ENCODE measurements at places on chromosomes 3 and 15. TPM values are rescaled to one million over a fixed set of nuclear protein-coding genes. Genes with fewer than 3 reads are reported as not detected.
A peak's percentile ranks its signal among the peaks of the same experiment; 100 is the strongest.

ETV5 gene
- total RNA-seq = 17.5 TPM

DNA sequence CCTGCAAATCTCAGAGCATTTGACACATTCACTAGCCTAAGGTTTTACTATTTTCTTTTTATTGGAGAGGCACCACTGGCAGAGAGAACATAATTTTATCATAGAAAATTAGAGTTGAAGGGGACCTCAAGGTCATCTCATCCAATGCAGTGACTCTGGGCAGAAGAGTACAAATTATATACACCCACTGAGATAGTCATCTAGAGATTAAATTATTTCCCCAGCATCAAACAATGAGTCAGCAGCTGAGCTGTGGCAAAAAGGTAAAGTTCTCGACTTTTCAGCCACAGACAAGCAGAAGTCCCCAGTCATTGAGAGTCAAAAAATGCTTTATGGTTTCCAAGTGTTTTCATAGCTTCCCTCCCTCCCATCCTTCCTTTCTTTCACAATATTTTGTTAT, 39.3 kb upstream of the SEMA6D start:
- no peak for DNase-seq

INSYN1 gene
- total RNA-seq = under 0.01 TPM

GRCh38 chr15:53233801-53234200, 443.7 kb upstream of the ONECUT1 start:
- DNase-seq = no peak

- no peak for DNase-seq
These were observed 2.3 kb downstream of the C3orf70 start for GRCh38 chr3:185150561-185150960.

CD47 gene
- 190 TPM for total RNA-seq

- peak; percentile 95 for DNase-seq
These were observed 178.0 kb upstream of the UMPS start for GRCh38 chr3:124552224-124552623.

MYL3 gene
- total RNA-seq = 4.7 TPM

DNA sequence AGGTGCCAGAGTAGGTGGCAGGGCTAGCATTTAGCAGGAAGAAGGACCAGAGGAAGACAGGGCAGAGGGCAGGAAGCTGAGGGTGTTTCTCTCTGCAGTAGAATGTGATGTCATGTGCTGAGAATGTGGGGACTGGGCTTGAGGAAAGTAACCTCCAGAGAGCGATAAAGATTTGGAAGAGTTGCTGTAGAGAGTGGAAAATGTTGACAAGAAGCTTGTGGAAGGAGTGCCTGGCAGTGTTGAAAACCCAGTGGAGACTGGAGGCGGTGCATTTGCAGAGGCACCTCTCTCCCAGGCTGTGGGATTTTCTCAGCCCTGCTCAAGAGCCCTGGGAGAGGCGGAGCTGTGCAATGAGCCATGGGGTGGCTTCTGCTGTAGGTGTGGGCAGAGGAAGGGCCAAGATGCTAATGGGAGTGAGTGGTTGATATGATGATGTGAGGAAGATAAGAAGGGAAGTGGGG, 54.8 kb downstream of the MESD start:
- peak; percentile 33 for DNase-seq

KCNH8 gene
- 0.05 TPM for total RNA-seq

IMPDH2 gene
- total RNA-seq = 218 TPM

DNA sequence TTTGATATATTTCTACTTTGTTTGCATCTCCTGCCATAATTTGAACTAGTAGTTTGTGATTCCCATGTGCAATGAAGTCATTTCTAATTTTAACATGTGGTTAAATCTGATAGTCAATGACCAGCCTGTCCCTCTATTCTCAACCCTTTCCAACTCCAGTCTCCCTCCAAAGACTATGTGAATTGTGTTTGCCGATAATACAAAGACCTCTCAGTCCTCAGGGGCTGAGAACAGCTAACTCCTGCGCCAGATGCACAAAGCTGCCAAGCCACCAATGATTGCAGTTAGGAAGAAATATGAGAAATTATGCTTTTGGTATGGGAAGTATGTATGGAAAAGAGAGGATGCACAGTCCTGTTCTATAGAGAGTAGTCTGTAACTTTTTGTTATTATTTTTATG, 54.0 kb downstream of the KCNH8 start:
- no peak for DNase-seq

- peak; percentile 70 for DNase-seq
These were observed 34.3 kb downstream of the MCF2L2 start for GRCh38 chr3:183394150-183394549.

- no peak for DNase-seq
These were observed 190.9 kb upstream of the CHRNA7 start for GRCh38 chr15:31839388-31839787.

- peak; percentile 7 for DNase-seq
These were observed 70.5 kb upstream of the ALDH1A3 start for GRCh38 chr15:100809151-100809550.

DNA sequence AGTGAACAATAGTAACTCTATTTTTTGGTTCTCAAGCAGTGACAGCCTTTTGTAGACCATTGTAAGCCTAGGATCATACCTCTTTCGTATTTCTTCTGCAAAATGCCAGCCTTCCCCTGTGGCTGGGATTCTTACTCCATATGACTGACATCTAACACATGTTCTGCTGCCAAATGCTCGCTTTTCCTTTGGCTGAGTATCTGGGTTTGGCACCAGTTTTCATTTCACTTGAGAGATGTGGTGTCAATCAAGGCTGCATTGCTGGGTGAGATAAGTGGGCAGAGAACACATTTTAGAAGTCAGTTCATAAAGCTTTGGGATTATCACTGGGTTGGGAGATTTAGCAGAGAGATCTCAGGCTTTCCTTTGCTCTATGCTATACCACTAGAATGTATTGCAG, 514.7 kb upstream of the SGO1 start:
- no peak for DNase-seq

DNA sequence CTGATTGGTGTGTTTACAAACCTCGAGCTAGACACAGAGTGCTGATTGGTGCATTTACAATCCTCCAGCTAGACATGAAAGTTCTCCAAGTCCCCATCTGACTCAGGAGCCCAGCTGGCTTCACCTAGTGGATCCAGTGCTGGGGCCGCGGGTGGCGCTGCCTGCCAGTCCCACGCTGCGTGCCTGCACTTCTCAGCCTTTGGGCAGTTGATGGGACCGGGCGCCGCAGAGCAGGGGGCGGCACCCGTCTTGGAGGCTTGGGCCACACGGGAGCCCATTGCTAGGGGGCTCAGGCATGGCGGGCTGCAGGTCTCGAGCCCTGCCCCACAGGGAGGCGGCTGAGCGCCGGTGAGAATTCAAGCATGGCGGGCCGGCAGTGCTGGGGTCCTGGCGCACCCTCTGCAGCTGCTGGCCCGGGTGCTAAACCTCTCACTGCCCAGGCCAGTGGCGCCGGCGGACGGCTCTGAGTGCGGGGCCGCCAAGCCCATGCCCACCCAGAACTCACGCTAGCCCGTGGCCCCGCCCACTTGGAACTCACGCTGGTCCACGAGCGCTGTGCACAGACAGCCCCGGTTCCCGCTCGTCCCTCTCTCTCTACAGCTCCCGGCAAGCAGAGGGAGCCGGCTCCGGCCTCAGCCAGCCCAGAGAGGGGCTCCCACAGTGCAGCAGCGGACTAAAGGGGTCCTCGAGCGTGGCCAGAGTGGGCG, 6.6 kb upstream of the TBL1XR1 start:
- no peak for DNase-seq

DNA sequence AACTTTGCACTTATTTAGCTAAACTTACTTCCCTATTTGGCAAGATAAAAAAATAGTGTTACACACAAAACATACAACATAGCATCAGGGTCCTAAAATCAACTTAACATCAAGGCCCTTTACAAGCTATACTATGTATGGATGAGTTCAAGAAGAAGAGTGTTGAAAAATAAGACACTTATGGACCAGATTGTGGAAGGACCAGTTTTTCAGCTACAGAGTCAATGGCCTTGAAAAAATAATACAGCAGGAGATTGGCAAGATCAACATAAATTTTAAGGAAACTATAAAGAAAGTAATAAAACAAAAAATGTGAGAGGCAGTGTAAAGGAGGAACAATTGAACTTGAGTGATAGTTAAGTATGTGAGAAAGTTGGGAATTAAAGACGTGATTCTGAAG, 66.3 kb upstream of the BBX start:
- DNase-seq = no peak

RTP1 gene
- total RNA-seq = not detected

DNA sequence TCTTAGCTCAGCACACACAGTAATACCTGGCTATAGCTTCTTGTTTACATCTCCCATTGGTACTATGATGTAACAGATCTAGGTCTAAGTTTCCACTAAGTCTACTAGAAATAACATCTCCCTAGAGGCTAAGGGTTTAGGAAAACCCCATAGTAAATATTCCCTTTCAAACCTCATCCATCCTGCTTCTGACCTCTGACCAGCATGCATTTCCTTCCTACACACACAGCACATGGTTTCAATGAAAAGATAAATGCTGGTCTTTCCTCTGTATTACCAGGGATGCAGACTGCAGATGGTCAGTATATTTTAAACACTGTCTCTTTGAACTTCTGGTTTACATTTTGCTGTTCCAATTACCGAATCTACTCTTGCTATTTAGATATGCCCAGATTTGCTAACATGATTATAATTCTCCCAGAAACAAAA, 96.6 kb downstream of the EFL1 start:
- DNase-seq = no peak

FANCD2 gene
- total RNA-seq = 7.3 TPM

- DNase-seq = no peak
These were observed 961 bp downstream of the HAPLN3 start for GRCh38 chr15:88894348-88894818.

DNA sequence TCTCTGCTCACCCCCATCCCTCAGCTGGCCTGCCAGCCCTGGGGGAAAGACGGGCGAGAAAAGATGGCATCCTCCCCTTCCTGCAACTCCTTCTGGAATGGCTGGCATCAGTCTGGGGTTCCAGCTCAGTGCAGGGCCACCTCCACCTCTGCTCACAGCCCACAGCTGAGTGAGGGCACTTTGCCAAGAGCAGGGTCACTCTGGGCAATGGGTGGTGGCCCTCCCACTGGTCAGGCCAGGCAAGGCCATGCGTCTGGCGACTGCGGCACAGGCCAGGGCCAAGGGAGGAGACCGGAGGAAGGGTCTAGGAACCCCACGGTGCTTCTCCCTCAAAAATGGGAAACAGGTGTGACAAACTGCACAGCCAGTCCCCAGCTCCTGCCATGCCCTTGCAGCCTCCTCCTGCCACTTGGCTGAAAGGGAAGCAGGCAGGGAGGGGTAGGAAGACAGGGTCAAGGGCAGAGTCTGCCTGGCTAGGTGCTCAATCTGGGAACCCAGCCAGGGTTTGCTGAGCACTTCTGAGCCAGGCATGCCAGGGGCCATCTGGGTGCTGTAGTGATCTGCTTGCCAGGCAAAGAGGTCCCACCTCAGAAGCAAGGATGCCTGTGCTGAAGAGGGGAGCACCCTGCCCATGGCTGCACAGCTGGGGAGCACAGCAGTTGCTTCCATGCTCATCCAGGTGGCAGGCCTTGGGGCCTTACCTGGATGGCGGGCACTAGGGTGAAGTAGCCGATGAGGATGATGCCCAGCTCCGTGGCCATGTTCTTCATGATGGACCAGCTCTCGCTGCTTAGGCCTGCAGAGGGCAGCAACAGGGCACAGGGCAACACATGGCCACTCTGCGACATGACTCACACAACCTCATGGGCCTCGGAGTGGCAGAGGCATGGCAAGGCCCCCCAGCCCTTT, 41.2 kb downstream of the PTPN23 start:
- DNase-seq = peak; percentile 18

FBXL2 gene
- total RNA-seq = 22.6 TPM

TRANK1 gene
- 31.1 TPM for total RNA-seq

DNA sequence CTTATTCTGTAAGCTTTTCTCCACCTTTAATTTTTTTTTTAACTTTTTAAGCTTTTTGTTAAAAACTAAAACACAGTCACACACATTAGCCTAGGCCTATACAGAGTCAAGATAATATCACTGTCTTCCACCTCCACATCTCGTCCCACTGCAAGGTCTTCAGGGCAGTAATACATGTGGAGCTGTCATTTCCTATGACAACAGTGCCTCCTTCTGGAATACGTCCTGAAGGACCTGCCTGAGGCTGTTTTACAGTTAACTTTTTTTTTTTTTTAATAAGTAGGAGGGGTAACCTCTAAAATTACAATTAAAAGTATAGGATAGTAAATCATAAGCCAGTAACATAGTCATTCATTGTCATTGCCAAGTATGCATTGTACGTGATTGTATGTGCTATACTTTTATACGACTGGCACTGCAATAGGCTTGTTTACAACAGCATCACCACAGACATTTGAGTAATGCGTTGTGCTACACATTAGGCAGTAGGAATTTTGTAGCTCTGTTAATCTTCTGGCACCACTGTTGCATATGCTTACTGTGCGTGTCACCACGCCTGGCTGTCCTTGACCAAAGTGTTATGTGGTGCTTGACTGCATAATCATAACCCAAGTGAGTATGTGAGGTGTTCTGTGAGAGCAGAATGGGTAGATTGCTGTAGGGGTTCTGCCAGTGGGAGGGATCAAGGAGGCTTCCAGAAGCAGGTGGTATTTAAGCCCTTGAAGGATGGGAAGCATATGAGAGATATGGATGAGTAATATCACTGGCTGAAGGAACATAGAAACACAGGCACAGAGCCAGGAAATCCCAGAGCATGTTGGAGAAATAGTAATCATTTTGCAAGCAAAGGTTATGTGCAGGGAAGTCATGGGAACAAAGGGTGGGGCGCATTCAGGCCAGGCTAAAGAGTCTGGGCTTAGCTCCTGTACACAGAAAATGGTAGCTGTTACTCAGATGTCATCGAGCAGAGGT, 18.3 kb downstream of the FBXO22 start:
- peak; percentile 79 for DNase-seq

DNA sequence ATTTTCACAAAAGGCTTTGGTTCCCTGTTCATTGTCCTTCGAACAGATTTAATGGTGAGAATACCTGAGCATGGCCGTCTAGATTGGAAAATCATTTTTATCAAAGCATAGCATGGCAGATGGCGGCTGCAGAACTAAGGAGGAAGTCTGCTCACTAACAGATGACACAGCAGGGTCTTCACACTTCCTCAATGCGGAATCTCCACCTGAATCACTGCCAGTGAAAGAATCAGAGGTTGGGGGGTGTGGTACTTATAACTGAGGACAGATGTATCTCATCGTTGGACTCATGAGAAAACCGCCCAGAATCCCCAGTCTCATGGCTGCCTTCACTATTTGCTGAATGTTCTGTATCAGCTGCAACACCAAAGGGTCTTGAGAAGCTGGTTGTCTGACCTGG, 31.6 kb upstream of the PYGO1 start:
- no peak for DNase-seq

- no peak for DNase-seq
These were observed 276.2 kb upstream of the RARB start for GRCh38 chr3:25151903-25152295.

BCL6 gene
- 4.7 TPM for total RNA-seq

TRH gene
- total RNA-seq = not detected

CLDN16 gene
- 30.2 TPM for total RNA-seq

GRCh38 chr15:41483519-41483918, 10.2 kb upstream of the ITPKA start:
- no peak for DNase-seq

GRCh38 chr15:96992817-96993216, 662.3 kb downstream of the NR2F2 start:
- DNase-seq = no peak

LRRC31 gene
- total RNA-seq = 1.2 TPM
